ENCODE measurements at places on chromosomes 2 and 18.

DNA sequence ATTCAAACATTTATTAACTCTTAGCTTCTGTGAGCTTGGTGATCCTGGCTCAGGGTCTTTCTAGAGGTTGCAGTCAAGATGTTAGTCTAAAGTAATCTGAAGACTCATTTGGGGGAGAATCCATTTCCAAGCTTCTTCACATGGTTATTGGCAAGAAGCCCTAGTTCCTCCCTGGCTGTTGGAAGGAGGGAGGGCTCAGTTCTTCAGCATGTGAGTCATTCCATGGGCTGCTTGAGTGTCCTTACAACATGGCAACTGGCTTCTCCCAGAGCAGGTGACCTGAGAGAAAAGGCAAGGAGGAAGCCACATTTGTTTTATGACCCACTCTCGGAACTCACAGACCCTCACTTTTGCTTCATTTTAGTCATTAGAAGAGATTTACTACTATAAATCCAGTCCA, 10.6 kb upstream of the C2orf74 start:
- no peak for DNase-seq

DNA sequence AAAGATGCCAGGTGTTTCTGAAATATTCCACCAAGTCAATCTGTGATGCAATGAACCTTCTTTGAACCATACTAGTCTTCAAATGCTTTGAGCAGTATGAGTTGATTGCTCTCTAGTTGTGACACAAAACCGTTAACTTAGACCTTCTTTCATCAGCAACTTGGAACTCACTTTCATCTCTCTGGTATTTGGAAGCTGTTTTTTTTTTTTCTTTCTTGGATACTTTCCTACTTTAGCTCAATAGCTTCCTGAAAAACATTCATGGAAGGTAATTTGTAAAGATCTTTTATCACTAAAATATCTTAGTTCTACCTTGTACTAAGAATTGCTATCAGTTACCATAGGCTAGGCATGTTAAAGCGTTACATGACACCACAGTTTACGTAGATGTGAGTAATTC, 1071.9 kb upstream of the CHAC2 start:
- no peak for DNase-seq

DNA sequence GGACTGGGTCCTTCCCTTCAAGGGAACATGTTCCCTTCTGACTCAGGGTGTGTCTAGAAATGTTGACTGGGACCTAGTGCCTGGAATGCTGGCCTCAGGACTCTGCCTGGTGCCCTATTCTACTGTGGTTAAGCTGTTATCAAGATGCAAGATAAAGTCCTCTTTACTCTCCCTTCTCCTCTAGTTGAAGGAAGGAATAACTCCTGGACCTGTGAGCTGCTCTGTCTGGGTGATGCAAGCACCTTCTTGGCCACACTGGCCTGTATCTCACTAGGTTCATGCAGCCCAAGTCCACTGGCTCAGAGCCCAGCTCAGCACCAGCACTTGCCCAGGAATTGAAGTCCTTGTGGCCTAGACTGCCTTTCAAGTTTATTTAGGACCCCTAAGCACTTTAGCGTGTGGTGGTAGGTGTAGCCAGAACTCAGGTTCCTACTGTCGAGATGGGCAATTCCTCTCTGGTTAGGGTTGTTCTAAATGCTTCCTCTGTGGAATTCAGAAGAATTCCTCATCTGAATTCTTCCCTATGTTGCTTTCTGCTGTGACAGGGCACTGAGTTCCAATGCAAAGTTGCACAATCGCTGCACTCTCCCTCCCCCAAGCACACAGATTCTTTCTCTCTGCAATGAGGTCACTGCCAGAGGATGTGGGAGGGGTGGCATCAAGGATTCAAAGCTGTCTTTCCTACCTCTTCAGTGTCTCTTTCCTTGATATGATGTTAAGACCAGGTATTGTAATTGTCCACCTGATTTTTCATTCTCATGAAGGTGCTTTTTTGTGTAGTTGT, 54.7 kb downstream of the VWC2L start:
- DNase-seq = no peak

GRCh38 chr2:185921048-185921756, 182.6 kb downstream of the FSIP2 start:
- DNase-seq = no peak

All from Calu3 (cell line).